Lower lobe of right lung (tissue), 2 donors: ENCODE measurements at places on chromosomes 4 and X.

DNA sequence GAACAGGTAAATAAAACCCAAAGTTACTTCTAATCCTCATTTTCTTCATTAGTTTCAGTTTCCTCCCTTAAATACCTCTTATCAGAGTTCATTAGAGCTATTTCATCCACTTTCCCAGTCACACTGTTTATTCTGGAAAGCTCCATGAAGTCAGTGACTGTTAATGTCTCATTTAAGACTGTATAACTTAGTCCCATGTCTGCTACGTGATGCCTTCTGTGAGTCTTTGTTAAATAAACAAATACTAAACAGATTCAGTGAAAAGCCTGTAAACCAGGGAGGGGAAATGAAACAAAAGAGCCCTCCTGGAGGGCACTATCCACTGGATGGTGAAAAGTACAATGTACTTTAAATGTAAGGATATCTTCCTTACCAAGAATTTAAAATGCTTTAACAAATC, 24.7 kb downstream of the ACE2 start:
- peaks cover 6% of the 10 kb centered on the region for H3K4me1 ChIP-seq
- H3K27ac ChIP-seq: no peak overlapping the region
- no peak overlapping the region for H3K4me3 ChIP-seq
- H3K36me3 ChIP-seq: no peaks in the 10 kb centered on the region
- no peak for DNase-seq

- no peaks in the 10 kb centered on the region for H3K4me1 ChIP-seq
- H3K27me3 ChIP-seq: no peaks in the 10 kb centered on the region
- no peak overlapping the region for H3K4me3 ChIP-seq
- no peak for DNase-seq
Observed at GRCh38 chr4:64727960-64728359, 318.7 kb upstream of the TECRL start.

DNA sequence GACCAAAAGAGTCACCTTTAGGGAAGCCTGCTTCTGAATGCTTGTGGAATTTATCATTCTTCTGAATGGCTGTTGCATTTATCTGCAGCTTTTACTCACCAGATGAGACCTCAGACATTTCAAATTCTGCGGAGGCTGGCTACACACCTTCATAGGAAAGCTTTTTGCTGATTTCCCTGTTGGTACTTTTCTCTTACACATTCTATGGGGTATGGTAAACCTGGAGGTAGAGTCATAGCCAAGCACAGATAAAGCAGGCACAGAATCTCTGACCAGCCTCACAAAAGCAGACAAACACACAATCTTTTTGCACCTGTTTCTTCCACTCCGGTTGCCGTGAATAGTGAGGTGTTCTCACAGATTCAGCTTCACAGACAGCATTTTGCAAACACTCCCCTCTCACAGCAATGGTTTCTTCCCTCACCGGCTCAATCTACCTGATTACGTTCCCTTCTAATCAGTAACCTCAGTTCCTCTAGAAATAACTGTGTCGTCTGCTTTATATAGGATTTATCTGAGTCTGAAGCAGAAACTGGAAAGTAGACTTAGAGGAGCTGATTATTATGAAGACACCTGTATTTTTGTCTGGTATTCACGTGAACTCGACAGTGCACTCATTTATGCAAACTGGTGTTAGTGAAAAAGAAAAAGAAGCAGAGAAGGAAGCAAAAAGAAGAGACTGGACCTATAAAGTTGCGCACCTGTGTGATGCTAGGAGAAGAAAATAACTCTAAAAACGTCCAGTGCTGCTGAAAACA, 83.1 kb downstream of the DMD start:
- H3K27me3 ChIP-seq: no peaks in the 10 kb centered on the region
- H3K4me3 ChIP-seq: no peak overlapping the region
- DNase-seq: no peak
- no peak overlapping the region for H3K27ac ChIP-seq
- H3K36me3 ChIP-seq: no peaks in the 10 kb centered on the region
- no peaks in the 10 kb centered on the region for H3K4me1 ChIP-seq

DNA sequence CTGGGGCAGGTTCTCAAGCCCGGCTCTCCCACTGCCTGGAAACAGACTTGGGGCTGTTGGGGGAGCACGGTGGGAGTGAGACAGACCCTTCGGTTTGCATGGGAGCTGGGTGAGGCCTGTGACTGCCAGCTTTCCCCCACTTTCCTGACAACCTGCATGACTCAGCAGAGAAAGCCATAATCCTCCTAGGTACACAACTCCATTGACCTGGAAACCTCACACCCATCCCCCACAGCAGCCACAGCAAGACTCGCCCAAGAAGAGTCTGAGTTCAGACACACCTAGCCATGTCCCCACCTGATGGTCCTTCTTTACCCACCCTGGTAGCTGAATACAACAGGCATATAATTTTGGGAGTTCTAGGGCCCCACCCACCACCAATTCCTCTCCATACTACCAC, 57.6 kb upstream of the UBQLN2 start:
- H3K27ac ChIP-seq: no peak overlapping the region
- no peaks in the 10 kb centered on the region for H3K27me3 ChIP-seq
- no peak overlapping the region for H3K4me3 ChIP-seq
- H3K36me3 ChIP-seq: no peaks in the 10 kb centered on the region
- no peaks in the 10 kb centered on the region for H3K4me1 ChIP-seq

GRCh38 chrX:115413246-115413878, 123.8 kb downstream of the LUZP4 start:
- no peaks in the 10 kb centered on the region for H3K27me3 ChIP-seq
- DNase-seq: no peak
- no peaks in the 10 kb centered on the region for H3K36me3 ChIP-seq
- no peak overlapping the region for H3K4me3 ChIP-seq
- no peak overlapping the region for H3K27ac ChIP-seq
- H3K4me1 ChIP-seq: no peaks in the 10 kb centered on the region

DNA sequence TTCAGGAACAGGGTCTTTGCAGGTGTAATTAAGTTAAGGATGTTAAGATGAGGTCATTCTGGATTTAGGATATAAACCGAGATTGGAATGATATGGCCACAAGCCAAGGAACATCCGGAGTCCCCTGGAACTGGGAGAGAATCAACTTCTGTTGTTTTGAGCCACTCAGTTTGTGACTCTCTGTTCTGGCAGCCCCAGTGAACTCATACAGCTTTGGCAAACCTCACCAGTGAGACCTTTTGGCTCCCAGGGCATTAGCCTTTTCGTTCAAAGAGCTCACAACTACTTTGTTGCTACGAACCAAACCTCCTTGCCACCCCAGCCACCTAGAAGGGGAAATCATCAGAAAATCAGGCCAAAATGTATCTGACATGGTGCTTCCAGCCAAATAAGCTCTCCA, 80.4 kb downstream of the MTMR1 start:
- no peak for DNase-seq
- no peaks in the 10 kb centered on the region for H3K4me1 ChIP-seq
- no peak overlapping the region for H3K27ac ChIP-seq
- peaks cover 4% of the 10 kb centered on the region for H3K36me3 ChIP-seq
- H3K4me3 ChIP-seq: no peak overlapping the region
- no peaks in the 10 kb centered on the region for H3K27me3 ChIP-seq

DNA sequence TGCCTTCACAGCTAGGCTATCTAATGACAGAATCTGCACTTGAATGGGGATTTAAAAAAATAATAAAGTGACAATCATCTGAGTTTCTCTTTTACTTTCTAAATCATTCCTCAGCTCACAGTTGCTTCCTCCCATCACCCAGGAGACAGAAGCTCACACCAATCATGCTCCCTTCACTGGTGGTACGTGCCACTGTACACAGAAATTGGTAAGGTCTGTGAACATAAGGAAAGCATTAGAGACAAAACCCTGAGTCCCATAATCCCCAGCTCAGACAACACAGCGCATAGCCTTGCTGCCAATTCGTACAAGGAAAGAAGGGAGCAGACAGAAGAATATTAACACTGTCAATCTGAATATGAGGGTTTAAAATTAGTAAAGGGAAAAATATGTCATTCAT, 133.1 kb downstream of the IDS start:
- no peak overlapping the region for H3K27ac ChIP-seq
- no peaks in the 10 kb centered on the region for H3K27me3 ChIP-seq
- DNase-seq: no peak
- no peaks in the 10 kb centered on the region for H3K36me3 ChIP-seq

GRCh38 chrX:68488657-68489056, 10.2 kb upstream of the YIPF6 start:
- H3K4me3 ChIP-seq: no peak overlapping the region
- H3K27ac ChIP-seq: no peak overlapping the region
- H3K27me3 ChIP-seq: no peaks in the 10 kb centered on the region
- no peaks in the 10 kb centered on the region for H3K4me1 ChIP-seq
- no peaks in the 10 kb centered on the region for H3K36me3 ChIP-seq
- DNase-seq: no peak

DNA sequence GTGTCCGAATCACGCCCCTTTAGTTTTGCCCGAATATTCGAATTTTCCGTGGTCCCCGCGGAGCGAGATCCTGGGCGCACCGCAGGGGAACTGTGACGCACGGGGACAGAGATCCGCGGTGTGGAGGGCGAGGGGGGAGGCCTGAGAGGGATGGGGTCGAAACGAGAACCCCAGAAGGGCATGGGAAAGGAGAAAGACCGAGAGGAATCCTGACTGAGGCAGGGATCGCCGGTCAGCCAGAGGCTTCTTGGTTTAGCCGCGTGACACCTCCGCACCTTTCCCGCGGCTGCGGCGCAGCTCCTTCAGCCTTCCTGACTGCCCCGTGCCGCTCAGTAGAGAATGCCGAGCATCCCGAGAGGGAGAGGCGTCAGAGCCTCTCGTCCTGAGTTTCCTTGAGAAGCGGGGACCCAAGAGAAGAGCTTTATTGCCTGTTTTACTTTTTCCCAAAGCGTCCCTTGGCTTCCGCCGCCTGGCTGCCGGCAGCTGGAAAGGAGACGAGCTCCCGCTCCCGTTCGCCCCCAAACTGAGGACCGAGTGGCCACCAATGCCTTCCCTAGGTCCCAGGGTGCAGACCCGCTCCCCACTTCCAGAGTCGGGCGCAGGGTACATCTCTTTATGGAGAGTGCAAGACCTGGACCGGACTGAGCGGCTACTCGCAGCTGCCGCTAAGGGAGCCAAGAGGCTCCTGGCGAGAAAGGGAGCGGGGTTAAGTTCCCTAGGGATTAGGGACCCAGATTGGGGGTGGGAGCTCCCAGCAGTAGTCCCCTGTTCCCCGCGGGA, 911 bp upstream of the GPR50 start:
- DNase-seq: no peak
- H3K27ac ChIP-seq: no peak overlapping the region
- peaks cover 13% of the 10 kb centered on the region for H3K27me3 ChIP-seq
- H3K4me1 ChIP-seq: no peaks in the 10 kb centered on the region

- peaks cover 16% of the 10 kb centered on the region for H3K36me3 ChIP-seq
- DNase-seq: no peak
- H3K27me3 ChIP-seq: no peaks in the 10 kb centered on the region
- H3K27ac ChIP-seq: no peak overlapping the region
- H3K4me3 ChIP-seq: no peak overlapping the region
Observed at GRCh38 chrX:2495595-2495994, 5.2 kb downstream of the DHRSX start.

- peaks cover 4% of the 10 kb centered on the region for H3K36me3 ChIP-seq
- no peaks in the 10 kb centered on the region for H3K27me3 ChIP-seq
- H3K27ac ChIP-seq: no peak overlapping the region
- H3K4me1 ChIP-seq: peaks cover 7% of the 10 kb centered on the region
Observed at GRCh38 chr4:174252412-174252811, 31.1 kb downstream of the FBXO8 start.

- H3K4me1 ChIP-seq: peaks cover 31% of the 10 kb centered on the region
- no peak overlapping the region for H3K4me3 ChIP-seq
- no peaks in the 10 kb centered on the region for H3K27me3 ChIP-seq
- no peaks in the 10 kb centered on the region for H3K36me3 ChIP-seq
- no peak for DNase-seq
Observed at GRCh38 chr4:16669036-16669435, 229.4 kb downstream of the LDB2 start.

GRCh38 chrX:132692526-132692925, 203.7 kb upstream of the MBNL3 start:
- no peak overlapping the region for H3K27ac ChIP-seq
- H3K4me1 ChIP-seq: no peaks in the 10 kb centered on the region
- H3K36me3 ChIP-seq: no peaks in the 10 kb centered on the region
- H3K27me3 ChIP-seq: no peaks in the 10 kb centered on the region
- no peak overlapping the region for H3K4me3 ChIP-seq

DNA sequence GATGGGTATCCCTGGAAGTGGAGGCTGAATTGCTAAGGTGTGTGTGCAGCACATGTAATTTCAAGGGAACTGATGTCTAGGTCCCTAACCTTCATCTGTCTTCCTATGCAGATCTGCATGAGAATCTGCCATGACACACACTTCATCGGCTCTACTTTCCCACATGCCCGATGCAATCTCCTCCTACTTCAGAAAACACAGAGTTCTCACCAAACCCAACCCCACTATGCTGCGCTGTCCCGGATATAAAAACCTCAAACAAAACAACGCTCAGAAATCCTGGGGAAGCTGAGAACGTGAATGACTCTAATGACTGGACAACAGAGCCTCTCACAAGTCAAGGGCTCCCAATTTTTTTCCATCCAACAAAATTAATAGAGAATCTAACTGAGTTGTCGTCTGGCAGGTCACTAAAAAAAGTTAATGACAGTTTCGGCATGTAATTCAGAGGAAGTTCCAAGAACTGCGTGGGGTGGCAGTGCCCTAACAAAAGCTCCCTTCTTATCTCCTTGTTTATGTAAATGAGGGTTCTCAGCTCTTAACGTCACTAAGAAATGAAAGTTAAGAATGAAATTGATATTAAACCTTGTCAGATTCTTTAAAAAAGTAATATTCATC, 39.0 kb downstream of the STX18 start:
- no peak overlapping the region for H3K27ac ChIP-seq
- H3K4me3 ChIP-seq: peak overlapping the region; percentile 7
- no peak for DNase-seq
- no peaks in the 10 kb centered on the region for H3K36me3 ChIP-seq
- no peaks in the 10 kb centered on the region for H3K27me3 ChIP-seq
- H3K4me1 ChIP-seq: peaks cover 8% of the 10 kb centered on the region

- H3K4me1 ChIP-seq: no peaks in the 10 kb centered on the region
- DNase-seq: no peak
- H3K4me3 ChIP-seq: no peak overlapping the region
- H3K36me3 ChIP-seq: no peaks in the 10 kb centered on the region
- H3K27ac ChIP-seq: no peak overlapping the region
- H3K27me3 ChIP-seq: no peaks in the 10 kb centered on the region
Observed at GRCh38 chr4:36218121-36218520, 26.2 kb downstream of the ARAP2 start.

- H3K27me3 ChIP-seq: no peaks in the 10 kb centered on the region
- no peak overlapping the region for H3K4me3 ChIP-seq
- no peak for DNase-seq
- H3K36me3 ChIP-seq: no peaks in the 10 kb centered on the region
- H3K27ac ChIP-seq: no peak overlapping the region
- no peaks in the 10 kb centered on the region for H3K4me1 ChIP-seq
Observed at GRCh38 chr4:61805979-61806378, 605.9 kb downstream of the ADGRL3 start.

DNA sequence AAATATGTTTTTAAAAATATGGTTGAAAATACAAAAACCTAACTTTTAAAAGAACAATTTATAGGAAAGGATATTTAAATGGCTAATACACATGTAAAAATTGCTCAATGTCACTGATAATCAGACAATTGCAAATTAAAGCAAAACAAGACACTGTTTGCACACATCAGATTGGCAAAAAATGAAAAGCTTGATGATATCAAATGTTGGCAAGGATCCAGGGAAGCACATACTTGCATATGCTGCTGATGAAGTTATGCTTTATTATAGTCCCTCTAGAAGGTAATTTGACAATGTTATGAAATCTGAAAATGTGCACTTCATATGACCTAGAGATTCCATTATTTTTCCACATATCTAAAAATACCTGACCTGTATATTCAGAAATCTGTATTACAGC, 45.7 kb upstream of the EPGN start:
- H3K36me3 ChIP-seq: no peaks in the 10 kb centered on the region
- no peak overlapping the region for H3K4me3 ChIP-seq
- no peak for DNase-seq
- H3K27me3 ChIP-seq: no peaks in the 10 kb centered on the region
